ENCODE measurements at places on chromosomes 16 and 17.

DNA sequence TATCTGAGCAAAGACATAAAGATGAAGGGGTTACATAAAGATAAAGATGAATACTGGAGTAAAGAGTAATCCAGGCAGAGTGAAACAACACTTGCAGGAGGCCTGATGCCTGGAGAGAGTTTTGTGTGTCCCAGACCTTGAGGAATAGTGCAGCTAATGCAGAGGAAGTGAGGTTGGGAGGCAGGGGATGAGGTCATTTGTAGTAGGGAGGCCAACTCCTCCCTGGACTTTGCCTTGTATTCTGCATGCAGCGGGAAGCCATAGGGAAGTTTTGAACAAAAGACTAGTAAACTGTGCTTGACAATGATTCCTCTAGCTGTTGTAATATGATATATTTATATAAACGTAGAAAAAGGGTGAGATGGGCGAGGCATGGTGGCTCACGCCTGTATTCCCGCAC lies 356.6 kb downstream of the KCNJ2 start:
- no peak for DNase-seq

DNA sequence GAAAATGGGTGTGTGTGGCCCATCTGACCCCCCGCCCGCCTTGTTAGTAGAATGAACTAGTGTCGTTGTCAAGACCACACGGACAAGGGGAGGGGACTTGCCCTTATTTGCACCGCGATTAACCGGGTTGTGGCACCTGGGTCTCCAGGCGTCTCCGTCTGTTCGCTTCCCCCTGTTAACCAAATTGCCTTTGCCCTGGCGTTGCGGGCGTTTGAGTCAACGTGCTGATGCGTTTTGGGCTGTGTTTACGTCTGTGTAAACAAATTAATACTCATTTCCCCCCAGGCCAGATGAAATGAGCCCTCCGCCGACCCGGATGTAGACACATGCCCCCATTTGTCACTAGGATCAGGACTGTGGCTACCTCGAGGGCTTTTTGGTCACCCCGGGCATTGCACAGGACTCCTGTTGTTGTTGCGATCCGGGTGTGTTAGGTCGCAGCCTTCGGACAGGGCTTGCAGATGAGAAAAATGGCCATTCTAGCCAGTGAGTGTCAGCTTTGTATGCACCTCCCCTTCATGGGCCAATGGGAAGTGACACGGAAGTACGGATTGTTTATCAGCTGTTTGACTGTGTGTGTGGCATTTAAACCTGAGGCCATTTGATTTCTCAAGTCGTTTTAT lies 906 bp downstream of the RBL2 start:
- no peak for DNase-seq

- DNase-seq: no peak
These were observed 1146.5 kb upstream of the GOT2 start for GRCh38 chr16:59880611-59881010.

GRCh38 chr16:50251375-50252081 lies 14.8 kb upstream of the ADCY7 start:
- no peak for DNase-seq

DNA sequence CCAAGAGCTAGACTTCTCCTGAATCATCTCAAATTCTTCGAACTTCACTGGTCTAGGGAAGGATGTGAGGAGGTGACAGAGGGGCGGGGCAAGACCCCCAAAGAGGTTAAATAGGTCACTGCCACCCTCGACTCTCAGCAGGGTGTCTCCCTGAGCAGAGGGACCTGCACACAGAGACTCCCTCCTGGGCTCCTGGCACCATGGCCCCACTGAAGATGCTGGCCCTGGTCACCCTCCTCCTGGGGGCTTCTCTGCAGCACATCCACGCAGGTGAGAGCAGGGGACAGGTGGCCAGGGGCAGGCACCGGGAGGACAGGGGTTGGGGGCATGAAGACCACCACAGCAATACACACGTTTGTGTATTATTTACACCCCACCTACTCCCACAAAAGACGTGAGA lies 9.2 kb downstream of the CCL17 start:
- DNase-seq: no peak

DNA sequence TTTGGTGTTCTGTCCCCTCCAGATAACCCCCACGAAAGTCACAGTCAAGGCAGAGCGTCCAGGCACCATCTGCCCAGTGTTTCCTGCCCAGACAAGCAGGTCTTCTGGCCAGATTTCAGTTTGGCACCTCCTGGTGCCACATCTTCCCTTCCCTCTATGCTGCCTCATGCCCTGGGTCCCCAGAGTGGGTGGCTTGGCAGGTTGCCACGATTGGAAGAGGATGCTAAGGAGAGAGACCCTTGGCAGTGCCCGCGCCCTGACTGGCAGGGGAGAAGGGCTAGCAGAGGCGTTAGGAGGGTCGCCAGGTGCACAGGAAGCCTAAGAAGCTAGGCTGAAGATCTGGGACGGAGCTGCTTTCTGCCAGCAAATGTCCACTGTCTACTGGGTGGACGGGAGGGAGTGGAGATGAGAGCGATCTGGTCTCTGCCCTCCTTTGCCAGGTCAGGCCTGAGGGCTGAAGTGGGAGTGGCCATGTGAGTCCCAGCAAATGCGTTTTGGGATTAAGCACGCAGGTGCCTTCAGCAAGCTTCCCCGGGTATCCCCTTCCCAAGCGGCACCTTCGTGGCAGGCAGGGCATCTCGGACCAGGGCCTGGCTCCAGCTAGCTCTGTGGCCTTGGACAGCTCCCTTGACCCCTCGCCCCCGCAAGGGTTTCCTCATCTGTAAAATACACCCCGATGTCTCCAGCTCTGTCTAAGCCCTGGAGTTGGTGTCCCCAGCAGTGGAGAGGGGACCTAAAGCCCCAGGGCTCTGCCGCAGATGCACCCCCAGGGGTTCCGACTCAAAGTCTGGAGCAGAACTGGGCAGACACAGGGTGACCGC lies 13.4 kb upstream of the CD300A start:
- no peak for DNase-seq

- DNase-seq: no peak
These were observed 21.2 kb upstream of the LGALS9 start for GRCh38 chr17:27609611-27610303.

GRCh38 chr17:64291268-64291851 lies 28.3 kb upstream of the TEX2 start:
- DNase-seq: no peak

DNA sequence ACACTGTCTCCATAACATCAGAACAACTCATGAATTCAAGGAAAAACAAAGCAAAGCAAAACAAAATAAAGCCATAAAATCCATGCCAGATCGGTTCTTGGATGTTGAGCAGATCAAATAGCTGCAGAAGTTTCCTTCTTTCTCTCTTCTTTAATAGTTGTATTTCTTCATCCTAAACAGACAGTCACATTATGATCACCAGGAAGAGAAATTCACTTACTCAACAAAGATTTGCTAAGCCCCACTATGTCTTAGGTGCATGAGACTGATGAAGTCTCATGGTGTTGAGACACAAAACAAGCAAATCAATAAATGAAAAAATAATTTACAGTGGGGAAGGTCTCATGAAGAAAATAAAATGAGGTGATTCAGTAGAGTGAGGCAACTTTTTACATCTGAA lies 72.8 kb downstream of the WIPI1 start:
- DNase-seq: no peak

- no peak for DNase-seq
These were observed 582.9 kb upstream of the RBFOX1 start for GRCh38 chr16:6749698-6750097.

GRCh38 chr16:53693320-53693719 lies 10.3 kb downstream of the RPGRIP1L start:
- no peak for DNase-seq

GRCh38 chr17:40243761-40244160 lies 24.7 kb downstream of the WIPF2 start:
- DNase-seq: no peak

- no peak for DNase-seq
These were observed 51.6 kb downstream of the PRKCA start for GRCh38 chr17:66353937-66354401.

DNA sequence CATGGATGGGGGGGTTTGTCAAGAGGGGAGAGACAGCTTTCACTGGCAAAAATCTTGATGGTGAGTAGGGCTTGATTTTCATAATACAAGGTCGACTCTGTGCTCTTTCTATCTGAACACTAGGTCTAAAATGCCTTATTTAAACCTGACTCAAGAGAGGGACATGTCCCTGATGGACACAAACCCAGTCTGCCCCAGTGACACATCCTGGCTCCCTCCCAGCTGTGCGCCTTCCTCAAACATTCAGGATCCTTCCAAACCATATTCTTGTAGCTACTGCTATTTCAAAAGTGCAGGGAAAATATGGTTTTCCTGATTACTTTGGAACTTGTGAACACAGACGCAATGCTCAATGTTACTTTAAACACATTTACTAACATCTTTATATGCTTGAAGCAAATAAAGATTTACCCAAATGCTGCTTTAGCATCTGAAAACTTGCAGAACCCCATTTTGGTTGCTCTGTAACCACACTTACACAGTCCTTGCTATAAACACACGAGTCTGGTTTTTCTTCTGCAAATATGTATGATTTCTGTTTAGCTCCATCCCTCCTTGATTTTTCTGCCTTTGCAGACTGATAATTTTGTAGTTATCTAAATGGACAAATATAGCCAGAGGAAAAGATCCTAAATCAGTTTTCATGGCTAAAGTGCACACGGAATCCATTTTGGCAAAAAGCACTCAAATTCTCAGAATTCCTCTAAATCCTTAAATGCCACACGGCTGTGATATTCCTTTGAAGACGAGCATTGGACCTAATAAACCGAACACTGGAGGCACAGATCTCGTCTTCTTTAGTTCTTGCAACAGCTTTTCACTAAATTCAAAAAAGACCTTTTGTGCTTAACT lies 499.9 kb upstream of the ZFHX3 start:
- no peak for DNase-seq

DNA sequence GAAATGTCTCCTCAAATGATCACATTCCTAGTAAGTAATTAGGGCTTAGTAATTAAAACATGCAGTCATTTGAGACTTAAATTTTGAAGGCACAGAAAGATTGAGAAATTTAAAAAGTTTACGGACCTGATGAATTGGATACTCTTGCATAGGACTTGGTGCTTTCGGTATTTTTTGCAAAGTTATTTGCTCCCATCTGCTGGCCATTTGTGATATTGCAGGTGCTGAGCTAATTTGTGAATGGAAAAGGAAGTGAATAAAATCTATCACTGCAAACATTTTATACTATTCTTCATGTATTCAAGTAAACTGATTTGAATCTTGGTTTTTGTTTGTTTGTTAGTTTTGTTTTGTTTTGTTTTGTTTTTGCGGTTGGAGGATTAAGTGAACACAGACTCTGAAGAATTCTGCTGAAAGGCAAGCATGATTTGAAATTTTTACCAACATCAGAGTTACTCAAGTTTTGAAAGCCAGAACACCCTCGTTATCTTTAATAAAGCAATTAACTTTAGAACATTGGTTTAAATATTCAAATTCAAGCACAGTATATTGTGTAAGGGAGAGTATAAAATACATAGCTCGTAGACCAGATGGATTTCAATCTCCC lies 689.5 kb upstream of the RBFOX1 start:
- DNase-seq: no peak

GRCh38 chr16:396605-397004 lies 394 bp upstream of the NME4 start:
- DNase-seq: no peak

DNA sequence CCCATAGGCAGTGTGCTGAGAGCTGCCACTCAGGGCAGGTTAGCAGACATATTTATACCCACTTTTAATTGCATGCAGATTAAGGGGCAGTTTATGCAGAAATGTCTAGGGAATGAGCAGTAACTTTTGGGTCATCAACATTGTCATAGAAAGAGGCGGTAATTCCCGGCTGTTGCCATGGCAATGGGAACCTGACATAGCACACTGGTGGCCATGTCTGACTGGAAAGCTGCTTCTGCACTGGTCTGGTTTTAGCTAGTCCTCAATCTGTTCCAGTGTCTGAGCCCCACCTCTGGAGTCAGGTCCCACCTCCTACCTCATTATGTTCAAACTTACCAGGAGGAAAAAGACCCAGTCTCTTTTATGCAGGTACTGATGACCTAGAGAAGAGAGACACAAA lies 31.5 kb upstream of the TNRC6C start:
- DNase-seq: no peak

DNA sequence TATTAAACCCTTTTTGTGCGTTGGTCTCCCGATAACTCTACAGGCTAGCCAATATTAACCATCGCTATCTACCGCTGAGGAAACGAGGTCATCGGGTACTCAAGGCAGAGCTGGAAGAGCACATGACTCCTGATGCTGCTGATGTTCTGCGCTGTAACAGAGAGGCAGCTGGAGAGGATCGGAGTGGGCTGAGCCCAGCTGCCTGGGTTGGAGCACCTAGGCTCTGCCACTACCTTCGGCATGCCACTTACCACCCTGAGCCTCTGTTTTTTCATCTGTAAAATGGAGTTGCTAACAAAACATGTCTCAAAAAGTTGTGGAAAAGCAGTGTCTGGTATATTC lies 432 bp upstream of the SLC46A1 start:
- no peak for DNase-seq

GRCh38 chr17:40724656-40725055 lies 21.1 kb upstream of the KRT24 start:
- DNase-seq: no peak

DNA sequence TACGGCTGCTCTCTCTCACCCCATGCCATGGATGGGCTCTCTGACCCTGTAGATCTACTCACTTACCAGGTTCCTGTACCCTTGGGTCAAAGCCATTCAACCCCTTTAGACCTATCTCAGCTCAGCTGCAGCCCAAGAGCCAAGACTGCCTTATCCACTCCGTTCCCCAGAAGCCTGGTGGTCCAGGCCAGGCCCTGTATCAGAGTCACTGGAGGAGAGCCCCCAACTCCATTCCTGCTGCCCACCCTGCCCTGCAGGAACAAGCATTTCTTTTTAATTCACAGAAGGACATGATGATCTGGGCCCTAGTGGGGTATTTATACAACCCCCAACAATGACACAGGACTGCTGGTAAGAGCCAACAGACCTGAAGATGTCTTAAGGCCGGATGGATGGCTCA lies 76.8 kb downstream of the AIPL1 start:
- DNase-seq: no peak

- DNase-seq: no peak
These were observed 1070.0 kb downstream of the CDH11 start for GRCh38 chr16:64051824-64052223.

- no peak for DNase-seq
These were observed 8.8 kb downstream of the PIPOX start for GRCh38 chr17:29051731-29052130.

- no peak for DNase-seq
These were observed 25.5 kb downstream of the COPZ2 start for GRCh38 chr17:48012151-48012520.

GRCh38 chr17:57919918-57920317 lies 35.3 kb downstream of the CUEDC1 start:
- DNase-seq: no peak
